ENCODE measurements at places on chromosomes 13 and 19.

GRCh38 chr19:54439174-54439851, 9.7 kb upstream of the LENG8 start:
- peak; percentile 38 for DNase-seq

DNA sequence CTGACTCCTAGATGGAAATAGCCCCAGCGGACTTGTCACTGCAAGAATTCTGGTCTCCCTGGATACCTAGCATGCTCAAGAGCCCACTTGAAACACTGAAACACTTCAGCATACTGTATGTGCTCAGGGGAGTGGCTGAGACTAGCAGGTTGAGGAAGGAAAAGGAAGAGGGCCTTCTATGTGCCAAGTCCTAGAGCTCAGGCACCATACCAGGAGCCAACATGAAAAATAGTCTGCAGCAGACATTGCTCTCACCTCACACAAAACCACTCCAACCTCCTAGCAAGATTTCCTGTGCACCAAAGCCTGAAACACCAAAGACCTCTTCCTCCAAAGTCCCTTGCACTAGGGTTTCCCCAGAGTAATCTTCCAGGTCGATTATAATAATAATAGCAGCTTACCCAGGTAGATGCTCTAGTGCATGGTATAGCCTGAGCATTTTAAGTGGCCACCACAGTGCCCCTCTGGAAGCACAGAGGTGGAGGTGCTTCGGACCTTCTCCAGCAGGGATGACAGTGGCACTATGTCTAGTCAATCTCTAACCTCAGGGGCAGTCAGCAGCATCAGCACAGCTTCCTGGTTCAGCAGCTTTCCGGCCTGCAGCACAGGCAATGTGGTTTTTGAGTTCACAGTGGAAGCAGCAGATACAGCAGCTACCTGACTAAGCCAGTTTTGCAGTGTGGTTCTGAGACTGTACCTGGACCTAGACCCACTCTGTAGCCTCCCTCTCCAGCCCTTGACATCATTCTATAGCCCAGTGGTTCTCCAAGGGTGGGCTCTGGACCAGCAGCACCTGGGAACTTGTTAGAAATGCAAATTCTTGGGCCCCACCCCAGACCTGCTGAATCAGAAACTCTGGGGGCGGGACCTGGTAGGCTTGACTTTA, 45.6 kb upstream of the UBE2L5 start:
- DNase-seq: no peak

DNA sequence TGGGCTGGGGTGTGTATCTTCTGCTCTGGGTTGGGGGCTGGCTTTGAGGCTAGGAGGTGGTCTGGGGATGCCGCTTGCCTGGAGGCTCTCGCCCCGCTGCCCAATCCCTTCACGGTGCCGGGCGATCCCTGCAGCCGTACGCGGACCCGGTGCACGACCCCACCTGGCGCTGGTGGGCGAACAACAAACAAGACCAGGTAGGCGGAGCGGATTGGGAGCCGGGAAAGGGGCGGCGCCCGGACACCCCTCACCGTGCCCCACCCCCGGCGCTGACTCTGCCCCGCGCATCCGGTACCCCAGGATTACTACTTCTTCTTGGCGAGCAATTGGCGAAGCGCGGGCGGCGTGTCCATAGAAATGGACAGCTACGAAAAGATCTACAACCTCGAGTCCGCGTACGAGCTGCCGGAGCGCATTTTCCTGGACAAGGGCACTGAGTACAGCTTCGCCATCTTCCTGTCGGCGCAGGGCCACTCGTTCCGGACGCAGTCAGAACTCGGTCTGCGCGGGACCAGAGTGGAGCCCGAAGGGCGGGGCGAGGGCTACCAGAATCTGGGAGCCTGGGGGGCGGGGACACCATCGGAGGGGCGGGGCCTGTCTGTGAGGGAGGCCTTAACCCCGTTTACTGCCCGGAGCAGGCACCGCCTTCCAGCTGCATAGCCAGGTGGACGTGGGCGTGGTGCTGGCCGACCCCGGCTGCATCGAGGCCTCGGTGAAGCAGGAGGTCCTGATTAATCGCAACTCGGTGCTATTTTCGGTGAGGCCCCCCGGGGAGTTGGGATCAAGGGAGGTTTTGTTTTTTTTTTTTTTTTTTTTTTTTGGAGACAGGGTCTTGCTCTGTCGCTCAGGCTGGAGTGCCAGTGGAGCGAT, 12.1 kb upstream of the PSMD8 start:
- DNase-seq: peak; percentile 64

- DNase-seq: no peak
Measured at GRCh38 chr19:38642176-38642575, 5.3 kb upstream of the ACTN4 start.
